ENCODE measurements at places on chromosomes 6 and 20. TPM values are rescaled to one million over a fixed set of nuclear protein-coding genes. Genes with fewer than 3 reads are reported as not detected.

The SLC17A3 gene
- total RNA-seq = not detected

The NOTCH4 gene
- total RNA-seq = 2.6 TPM

The HAO1 gene
- total RNA-seq = not detected

The KHDRBS2 gene
- not detected for total RNA-seq

DNA sequence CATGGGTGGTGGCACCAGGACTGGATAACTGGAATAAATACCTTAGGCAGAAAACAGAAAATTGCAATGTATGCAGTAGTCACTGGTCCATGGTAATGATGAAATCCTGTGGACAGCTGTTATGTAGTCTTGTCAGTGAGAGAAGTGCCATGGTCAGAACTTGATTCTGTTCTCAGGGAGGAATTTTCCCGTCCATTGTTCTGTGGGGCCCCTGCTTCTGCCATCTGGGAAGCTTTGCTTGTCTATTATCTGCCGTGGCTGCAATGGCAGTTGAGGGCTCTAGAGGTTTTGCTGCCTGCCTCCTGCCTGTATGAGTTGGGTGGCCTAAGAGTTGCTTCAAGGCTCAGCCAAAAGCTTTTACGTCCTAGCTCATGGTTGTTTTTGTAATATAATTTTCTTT lies 126.8 kb upstream of the SLC35B3 start:
- no peak for DNase-seq

DNA sequence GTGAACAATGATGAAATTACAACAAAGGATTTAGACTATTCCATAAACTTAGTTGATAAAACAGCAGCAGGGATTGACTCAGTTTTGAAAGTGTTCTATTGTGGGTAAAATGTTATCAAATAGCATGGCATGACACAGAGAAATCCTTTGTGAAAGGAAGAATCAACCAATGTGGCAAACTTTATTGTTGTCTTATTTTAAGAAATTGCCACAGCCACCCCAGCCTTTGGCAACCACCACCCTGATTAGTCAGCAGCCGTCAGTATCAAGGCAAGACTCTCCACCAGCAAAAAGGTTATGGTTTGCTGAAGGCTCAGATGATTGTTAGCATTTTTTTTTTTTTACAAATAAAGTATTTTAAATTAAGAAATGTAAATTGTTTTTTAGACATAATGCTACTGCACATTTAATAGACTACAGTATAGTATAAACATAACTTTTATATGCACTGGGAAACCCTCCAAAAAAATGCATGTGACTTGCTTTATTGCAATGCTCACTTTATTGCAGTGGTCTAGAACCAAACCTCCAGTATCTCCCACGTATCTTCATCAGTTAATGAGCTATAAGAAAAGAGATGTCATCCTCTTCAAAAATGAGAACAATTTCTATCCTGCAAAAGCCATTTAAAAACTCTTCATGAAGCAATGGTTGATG lies 162.7 kb downstream of the SOBP start:
- peak; percentile 45 for DNase-seq

DNA sequence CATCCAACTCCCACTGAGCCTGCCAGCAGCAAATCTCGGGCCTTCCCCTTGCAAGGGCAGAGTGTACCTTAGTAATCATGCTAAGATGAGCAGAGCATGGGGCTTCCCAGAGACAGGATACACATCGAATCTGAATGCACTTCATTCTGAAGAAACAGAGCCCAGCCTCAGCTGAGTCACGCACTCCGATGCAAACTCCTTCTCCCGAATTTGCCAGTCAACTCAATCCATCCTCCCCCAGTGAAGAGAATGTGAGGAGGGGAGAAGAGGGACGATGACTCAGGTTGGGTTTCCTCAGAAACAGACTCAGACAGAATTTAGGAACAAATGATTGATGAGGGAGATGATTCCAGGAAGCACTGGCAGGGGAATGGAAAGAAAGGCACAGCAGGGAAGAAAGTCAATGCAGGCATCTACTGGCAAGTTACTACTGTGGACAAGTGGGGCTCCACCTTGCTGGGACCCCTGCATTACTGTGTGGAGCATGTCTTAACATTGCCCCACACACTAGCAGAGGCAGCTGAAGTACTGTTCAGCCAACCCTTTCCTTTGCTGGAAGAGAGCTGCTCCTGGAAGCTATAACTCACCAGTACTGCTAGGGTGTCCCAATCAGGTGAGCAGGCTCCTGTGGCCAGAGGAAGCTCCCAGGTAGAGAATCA lies 251.6 kb downstream of the ADGB start:
- peak; percentile 80 for DNase-seq

GRCh38 chr20:60573003-60573680 lies 614.9 kb downstream of the CDH26 start:
- DNase-seq = no peak

- DNase-seq = no peak
Observed at GRCh38 chr20:37868851-37869333, 34.0 kb upstream of the VSTM2L start.

- DNase-seq = no peak
Observed at GRCh38 chr6:49142421-49143151, 320.5 kb downstream of the MMUT start.

DNA sequence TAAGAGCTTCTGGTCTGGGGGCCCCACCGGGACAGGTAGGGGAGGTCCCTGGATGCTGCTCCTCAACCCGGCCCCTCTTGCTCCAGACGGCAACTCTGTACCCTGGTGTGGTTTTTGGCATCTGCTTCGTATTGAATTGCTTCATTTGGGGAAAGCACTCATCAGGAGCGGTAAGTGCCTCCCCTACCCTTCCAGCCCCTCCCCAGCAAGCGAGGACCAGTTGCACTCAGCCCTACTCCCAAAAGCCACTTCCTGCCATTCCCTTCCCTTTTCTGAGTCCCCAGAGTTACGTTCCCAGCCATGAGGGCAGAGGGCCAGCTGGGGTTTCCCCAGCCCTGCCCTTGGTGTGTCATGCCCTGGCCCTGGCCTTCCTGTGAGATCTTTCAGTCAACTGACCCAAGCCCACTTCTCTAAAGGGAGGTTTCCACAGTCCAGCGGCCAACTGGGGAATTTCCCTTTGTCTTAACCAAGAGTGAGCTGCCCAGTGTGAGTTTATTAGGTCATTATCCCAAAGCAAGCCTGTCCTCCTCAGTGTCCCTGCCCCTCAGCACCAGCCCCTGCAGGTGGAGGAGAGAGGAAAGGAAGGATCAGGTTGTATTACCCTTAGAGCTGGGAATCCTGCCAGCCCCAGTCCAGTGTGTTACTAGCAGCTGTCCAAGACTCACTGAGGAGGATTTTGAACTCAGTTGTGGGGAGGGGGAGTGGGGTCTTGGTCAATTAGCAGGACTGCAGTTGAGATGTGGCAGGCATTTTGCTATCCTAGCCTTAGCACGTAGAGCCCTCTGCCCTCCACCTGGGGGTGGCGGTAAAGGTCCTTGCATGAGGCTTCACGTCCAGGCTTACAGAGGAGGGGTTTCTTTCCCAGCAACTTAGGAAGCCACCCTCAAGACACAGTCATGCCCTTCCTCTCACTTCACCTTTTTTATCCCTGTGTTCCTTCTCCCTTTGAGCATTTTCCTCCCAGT lies 45.8 kb downstream of the TM9SF4 start:
- peak; percentile 96 for DNase-seq

- peak; percentile 15 for DNase-seq
Observed at GRCh38 chr20:59676851-59677182, 72.5 kb downstream of the PHACTR3 start.

All from RPMI7951 (cell line).